NCI-H460 (cell line): ENCODE measurements at places on chromosomes 3 and 15. TPM values are rescaled to one million over a fixed set of nuclear protein-coding genes. Genes with fewer than 3 reads are reported as not detected.

DNA sequence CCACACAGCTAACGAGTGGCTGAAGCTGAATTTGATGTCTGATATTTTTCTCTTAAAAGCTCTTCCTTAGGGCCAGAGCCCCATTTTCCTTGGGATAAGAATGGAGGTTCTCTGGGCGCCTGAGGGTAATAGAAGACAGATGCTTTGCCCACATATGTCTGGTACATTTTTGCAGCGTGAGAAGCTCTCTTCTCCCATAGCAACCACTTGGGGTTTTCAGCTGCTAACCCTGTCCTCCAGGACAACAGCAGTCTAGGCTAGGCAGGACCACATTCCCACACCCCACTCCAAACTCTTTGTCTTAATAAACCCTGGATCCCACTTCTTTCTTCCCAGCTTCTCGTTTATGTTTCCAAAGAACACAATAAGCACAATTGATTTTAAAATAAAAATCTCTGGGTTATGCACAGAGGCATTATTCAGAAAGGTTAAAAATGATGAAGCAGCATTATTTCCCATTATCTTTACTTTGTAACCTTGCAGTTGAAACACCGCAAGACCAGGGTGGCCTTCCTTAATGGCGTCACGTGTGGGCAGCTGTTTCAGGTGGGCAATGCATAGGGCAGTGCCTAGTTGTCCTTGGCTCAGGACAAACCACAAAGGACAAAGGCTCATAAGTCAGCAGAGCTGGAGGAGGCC, 56.5 kb upstream of the NTRK3 start:
- DNase-seq: no peak

The YEATS2 gene
- total RNA-seq: 22.7 and 23.0 TPM in 2 replicates

The PTX3 gene
- 16.1 and 23.8 TPM in 2 replicates for total RNA-seq

DNA sequence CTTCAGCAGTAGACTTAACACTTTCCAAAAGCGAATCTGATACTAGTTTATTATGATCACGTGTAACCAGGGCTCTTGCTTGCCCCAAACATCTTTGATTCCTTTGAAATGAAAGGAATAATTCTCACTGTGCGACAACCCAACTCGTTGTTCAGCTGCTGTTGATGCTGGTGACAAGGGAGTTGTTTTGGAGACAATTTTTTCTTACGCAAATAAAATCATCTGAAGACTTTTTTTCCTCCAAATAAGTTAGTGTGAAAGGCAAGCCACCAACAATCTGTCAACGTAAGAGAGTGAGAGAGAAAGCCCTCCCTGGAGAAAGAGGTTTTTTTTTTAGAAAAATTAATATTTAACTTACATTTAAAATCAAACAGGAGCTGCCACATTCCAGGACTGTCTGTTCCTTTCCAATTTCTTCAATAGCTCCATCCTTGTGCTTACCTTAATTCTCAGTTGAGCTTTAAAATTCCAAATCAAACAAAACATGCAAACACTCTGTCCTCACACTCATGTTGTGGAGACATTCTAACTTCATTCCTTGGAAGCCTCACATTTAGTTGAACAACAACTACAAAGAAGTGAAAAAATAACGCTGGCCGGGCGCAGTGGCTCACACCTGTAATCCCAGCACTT, 4.9 kb upstream of the P3H2 start:
- no peak for DNase-seq

The ENTPD3 gene
- not detected in 2 replicates for total RNA-seq

The NR1I2 gene
- total RNA-seq: 0.12 TPM in 1 of 2 replicates, not detected in the other

GRCh38 chr15:92885224-92886041, 14.7 kb upstream of the CHD2 start:
- DNase-seq: no peak

The TBC1D5 gene
- 43.1 and 48.7 TPM in 2 replicates for total RNA-seq

The GOLGA8T gene
- 0.35 and 0.52 TPM in 2 replicates for total RNA-seq

DNA sequence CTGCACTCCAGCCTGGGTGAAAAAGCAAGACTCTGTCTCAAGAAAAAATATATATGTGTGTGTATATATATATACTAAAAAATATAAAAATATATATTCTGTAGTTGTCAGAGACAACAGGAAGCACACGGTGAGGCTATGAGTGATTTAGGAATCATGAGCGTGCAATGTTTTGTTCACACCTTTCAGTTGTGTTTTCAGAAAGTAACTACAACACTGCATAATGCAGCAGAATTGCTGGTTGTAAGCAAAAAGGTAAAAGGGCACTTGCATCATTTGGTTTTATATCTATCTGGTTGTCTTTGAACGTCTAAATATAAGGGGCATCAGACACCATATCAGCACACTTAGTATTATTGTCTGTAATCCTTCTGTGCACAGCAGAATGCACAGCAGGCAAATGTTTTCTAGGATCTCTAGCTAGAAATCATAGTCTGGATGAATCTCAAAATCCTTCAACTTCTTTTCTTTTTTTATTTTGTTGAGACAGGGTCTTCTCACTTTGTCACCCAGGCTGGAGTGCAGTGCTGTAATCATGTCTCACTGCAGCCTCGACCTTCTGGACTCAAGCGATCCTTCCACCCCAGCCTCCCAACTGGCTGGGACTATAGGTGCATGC, 44.8 kb downstream of the CCR3 start:
- DNase-seq: no peak

DNA sequence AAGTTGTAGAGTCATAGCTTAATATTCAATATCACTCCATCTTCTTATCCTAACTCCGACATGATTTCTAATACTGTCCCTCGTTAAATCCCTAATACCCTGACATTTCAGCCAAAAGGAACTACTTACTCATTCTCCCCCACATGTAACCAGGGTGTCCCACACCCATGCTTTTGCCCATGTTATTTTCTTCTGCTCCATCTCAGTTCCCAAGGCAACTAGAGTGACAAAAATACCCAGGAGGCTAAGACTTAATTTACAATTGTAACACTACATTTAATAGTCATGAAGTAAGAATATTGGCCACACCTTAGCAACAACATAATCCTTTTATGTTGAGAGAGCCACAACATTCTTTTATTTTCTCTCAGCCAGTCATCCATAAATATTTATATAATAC, 248.5 kb upstream of the TGFBR2 start:
- DNase-seq: no peak

The ITIH4 gene
- 0.66 and 1.7 TPM in 2 replicates for total RNA-seq

- no peak for DNase-seq
Measured at GRCh38 chr3:186138272-186138981, 29.5 kb upstream of the ETV5 start.

- DNase-seq: no peak
Measured at GRCh38 chr3:185866555-185866954, 41.7 kb upstream of the IGF2BP2 start.

DNA sequence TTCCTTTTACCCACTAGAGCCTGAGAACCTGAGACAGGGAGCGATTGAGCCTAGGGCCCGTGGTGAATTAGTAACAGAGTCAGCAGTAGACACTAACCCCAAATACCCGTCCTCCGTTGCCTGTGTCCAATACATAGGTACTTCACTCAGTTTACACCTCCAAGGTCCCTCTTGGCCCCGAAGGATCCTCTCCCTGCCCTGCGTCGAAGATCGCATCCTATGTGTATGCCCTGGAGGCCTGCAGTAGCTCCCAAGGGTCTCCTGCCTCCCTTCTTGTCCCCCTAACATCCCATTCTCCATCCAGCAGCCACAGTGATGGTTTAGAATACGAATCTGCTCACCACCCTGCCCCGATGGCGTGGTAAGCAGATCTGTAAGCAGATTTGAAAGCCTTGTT, 67.0 kb downstream of the ISG20 start:
- DNase-seq: no peak

- DNase-seq: no peak
Measured at GRCh38 chr15:65758242-65758641, 33.9 kb downstream of the DENND4A start.

DNA sequence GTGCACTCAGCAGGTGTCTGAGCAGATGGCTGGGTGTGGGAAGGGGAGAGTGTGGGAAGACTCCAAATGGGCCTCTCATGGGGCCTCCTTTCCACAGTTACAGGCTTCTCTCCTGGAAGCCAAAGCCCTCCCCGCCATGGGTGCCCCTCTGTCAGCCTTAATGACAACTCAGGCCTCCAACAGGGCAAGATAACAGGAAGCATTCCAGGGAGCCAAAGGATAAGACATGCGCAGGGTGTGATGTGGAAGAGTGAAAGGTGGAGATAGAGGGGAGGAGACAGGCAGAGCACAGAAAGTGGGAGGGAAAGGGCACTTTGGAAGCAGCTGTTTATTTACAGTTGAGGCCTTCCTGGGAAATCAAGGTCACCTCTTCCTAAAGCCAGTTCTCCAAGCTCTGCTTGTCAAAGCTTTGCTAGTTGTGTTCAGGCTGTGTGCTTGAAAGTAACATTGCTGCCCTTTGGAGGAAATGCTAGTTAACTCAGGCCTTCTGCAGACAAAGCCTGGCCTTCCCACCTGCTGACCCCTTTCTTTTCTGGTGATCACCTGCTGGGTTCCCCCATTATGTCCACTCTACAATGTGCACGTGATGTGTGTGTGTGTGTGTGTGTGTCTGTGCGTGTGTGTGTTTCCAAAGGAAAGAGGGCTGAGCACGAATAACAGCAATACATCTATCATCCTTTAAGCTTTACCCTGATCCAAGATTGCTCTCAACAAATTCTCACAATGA, 35.2 kb upstream of the SMAD3 start:
- DNase-seq: no peak

- DNase-seq: no peak
Measured at GRCh38 chr3:188415196-188415595, 261.2 kb downstream of the LPP start.

DNA sequence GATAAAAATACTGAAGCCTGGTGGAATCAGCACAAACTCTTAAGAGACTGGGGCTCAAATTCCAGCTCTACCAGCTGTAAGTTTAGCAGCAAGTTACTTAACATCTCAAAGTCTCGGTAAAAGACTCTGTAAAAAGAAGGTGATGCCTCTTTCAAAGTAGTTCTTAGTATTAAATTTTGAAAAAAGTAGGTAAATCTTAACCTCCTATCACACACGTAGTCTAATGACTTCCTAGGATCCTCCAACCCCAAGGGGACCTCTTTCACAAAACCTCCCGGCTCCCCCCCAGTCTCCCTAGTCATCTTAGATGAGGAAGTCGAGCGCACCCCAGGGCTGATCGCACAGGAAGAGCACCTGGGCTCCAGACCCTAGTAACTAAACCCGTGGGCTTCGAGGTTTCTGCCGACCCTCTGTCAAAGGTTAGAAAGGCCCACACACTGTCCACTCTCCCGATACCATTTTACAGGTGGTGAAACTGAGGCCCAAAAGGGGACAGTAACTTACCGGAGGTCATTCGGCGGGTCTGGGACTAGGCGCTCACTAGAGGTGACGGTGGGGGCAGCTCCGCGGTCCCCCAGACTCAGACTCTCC, 427 bp downstream of the MBD4 start:
- DNase-seq: no peak

- DNase-seq: no peak
Measured at GRCh38 chr3:115071166-115071565, 75.9 kb downstream of the ZBTB20 start.

DNA sequence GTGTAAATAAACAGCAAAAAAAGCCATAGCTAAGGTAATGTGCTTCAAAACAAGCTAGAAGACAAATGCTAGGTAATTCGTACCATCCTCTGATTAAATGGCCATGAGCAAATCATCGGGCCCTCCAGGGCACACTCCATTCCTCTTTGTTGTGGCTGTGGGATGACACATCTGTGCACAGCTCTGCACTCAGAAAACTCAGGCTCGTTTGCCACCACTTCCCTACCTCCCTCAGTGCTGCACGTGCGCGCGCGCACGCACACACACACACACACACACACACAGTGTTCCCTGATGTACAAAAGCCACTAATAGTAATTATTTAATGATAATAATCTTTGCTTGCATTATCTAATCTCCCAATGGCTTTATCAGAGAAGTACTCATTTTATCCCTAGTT, 336.6 kb downstream of the FEZF2 start:
- no peak for DNase-seq

GRCh38 chr3:67557848-67558355, 96.5 kb downstream of the SUCLG2 start:
- no peak for DNase-seq

- DNase-seq: no peak
Measured at GRCh38 chr3:8238432-8238831, 263.2 kb upstream of the LMCD1 start.

GRCh38 chr3:14853271-14853951, 34.6 kb downstream of the FGD5 start:
- DNase-seq: no peak

- no peak for DNase-seq
Measured at GRCh38 chr3:156038869-156039268, 81.5 kb upstream of the KCNAB1 start.

DNA sequence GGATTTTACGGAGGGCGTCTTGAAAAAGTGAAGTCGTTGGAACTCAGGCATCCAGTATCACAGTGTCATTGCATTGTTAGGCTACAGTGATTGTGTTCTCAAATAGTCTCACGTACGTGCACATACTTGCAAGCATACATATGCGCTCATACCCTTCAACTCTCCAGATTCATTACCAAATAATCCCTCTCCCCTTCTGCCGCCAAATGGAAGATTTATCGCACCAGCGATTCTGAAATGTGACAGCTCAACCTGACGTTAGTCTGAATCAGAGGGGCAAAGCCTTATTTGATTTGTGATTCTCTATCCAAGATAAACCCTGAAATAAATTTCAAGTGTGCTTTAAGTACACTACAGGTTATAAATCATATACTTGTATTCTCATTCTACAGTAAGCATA, 119.4 kb downstream of the GADL1 start:
- DNase-seq: no peak

The WDR72 gene
- 40.3 and 40.4 TPM in 2 replicates for total RNA-seq

- DNase-seq: no peak
Measured at GRCh38 chr3:16190704-16191103, 16.2 kb downstream of the GALNT15 start.

- DNase-seq: no peak
Measured at GRCh38 chr15:26682598-26683164, 90.2 kb downstream of the GABRB3 start.

DNA sequence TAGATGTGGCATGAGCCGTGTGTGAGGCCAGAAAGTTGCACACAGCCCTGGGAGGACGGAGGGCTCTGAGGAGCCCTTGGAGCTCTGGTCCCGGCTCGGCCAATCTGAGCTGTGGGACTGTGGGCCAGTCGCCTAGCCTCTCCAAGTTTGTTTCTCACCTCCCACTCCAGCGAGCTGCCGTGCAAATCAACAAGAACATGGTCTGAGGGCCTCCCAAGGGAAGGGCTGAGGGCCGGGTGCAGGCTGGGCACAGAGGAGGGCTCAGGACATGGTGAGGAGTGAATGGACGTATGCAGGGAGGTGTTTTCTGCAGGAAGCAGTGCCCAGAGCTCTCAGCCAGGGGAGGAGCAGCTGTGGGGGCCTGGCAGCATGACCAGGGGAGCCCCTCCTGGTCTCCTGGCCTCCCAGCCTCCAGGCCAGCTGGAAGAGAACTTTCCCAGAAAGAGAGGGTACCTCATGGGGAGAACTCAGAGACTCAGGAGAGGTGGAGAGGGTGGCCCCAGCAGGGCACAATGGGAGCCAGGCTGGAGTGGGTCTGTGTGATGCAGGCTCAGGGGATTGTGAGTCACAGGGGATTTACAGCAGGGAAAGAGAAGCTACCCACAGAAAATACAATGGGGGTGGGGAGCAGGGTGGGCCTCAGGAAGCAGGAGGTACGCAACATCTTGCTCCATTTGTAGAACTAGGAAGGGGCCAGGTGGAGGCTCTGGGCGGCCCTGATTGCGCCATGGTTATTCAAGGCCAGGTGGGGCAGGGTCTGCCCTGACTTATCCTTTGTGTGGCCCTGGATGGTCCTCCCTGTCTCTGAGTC, 24.8 kb downstream of the PSTPIP1 start:
- no peak for DNase-seq
